M059J (cell line): ENCODE measurements at places on chromosomes 3 and 15. TPM values are rescaled to one million over a fixed set of nuclear protein-coding genes. Genes with fewer than 3 reads are reported as not detected.

- peak; percentile 87 for DNase-seq
These were observed 73.8 kb downstream of the IQSEC1 start for GRCh38 chr3:12999147-13000140.

- DNase-seq, result peak; percentile 32
These were observed 94.6 kb downstream of the CYP19A1 start for GRCh38 chr15:51243774-51244173.

GRCh38 chr15:41855261-41855961 is 16.8 kb downstream of the PLA2G4B start:
- no peak for DNase-seq

GRCh38 chr3:37833302-37834186 is 28.1 kb upstream of the CTDSPL start:
- DNase-seq, result no peak

GRCh38 chr15:36499412-36500389 is 79.7 kb upstream of the CDIN1 start:
- peak; percentile 60 for DNase-seq

DNA sequence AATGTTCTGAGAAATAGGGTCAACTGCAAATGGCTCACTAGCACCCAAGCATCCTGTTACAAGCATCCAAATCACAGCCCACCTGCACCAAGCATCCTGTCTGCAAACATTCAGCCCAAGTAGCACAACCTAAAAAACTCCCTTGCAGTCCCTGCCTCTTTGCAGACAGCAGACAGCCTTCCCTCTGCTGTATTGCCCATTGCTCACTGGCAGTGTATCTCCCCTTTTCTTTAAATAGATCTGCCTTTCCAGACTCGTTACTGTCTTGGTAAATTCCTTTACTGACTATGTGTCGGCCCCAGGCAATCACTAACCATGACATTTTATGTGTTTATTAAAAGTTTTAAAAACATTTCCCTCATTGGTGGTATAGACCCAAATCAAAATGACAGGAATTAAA is 155.4 kb downstream of the ADAMTSL3 start:
- no peak for DNase-seq

- DNase-seq, result no peak
These were observed 9.8 kb downstream of the PGPEP1L start for GRCh38 chr15:98997755-98998154.

DNA sequence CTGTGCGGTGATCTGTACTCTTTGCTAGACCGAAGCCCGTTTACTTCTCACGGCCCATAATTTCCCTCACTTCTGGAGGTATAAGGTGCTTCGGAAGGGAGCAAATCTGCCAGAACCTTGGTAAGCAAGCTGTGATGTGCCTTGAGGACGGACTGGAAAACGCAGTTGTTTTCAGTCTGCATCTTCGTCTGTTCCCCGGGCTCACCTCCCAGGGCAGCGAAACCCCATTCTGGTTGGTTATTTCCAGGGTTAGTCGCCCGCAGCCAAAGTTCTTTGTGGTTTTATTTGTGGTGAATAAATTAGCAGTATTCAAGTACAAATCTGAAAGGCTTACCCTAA is 401 bp downstream of the RAMAC start:
- no peak for DNase-seq

DNA sequence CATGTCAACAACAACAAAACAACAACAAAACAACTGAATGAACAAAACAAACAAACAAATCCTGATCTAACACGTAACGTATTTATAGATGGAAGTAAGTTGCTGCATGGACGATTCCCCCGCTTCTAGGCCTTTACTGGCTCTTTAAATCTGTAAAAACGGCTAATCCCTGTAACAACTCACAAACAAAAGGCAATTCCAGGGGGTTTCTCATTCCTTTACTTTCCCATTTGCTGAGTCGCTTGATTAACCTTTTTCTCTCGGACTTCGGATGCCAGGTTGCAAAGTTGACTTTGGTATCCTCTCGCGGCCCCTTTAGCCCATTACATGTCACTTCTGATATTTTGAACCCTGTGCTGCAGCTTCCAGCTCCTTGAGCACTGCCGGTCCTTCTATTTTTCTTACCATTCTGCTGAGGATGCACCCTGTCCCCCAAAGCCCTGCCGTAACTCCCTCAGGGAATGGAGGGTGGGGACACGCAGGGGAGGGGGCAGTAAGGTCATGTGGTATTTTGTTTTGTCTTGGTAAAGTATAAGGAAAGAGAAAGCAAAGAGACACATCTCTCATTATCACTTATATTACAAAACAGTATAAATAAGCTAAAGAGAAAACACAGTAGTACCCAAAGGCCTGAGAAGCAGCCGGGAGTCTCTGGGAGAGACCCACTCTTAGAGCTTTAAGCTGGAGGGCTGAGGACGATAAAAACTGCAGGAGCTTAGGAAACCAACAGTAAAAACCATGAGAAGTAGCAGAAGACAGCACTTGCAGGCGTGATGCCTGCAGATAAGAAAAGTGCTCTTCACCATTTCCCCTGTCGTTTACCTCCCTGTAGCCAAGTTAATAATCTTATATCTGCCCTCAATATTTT is 457.8 kb upstream of the ZNF717 start:
- no peak for DNase-seq

DNA sequence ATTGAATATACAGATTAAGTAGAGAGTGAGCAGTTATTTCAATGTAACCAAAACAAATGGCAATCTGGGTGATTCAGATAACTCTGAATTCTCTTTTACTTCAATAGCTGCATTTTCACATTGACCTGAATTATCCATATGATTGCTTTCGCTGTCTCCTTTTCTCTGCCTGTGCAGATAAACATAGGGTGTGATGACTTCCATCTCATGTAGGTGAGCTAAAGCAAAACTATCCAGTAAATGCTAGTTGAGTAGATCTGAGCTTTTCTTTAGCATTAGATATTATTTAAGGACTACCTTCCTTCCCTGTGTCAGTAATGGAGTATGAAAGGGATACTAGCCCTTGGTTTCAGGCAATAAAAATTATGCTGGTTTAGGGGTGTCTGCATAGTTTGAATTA is 288.6 kb downstream of the OXSM start:
- no peak for DNase-seq

- no peak for DNase-seq
These were observed 460.4 kb upstream of the NAALADL2 start for GRCh38 chr3:174398761-174399160.

DNA sequence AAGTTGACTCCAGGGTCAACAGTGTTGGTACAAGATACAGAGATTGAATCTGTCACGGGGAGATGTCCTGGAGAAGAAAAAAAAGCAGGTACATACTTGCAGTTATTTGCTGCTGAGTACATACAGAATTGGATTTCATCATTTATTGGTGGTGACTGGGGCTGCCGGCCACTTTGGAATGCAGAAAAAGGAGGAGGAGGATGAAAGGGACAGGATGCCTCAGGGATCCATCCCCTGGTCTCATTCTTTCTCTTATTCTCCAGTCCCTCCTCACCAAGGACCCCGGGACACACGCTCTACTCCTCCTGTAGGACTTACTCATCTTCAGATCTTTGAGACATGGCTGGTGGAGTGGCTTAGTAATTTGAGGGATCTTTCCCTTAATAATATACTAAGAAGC is 30.0 kb upstream of the MEIS2 start:
- no peak for DNase-seq

GRCh38 chr3:189001559-189001958 is 170.2 kb upstream of the TPRG1 start:
- DNase-seq, result peak; percentile 94

DNA sequence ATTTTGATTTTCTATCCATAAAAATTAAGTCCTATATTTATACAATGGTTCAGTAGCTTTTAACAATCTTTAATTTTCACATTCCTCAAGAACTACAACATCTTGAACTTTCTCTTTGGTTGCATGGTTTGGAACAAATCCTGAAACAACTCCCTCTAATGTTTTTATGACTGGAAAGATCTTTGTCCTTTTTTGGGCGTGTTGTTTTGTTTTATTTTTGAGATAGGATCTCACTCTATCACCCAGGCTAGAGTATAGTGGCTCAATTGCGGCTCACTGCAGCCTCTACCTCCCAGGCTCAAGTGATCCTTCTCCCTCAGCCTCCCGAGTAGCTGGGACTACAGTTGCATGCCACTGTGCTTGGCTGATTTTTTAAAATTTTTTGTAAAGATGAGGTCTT is 4.0 kb downstream of the STX19 start:
- peak; percentile 5 for DNase-seq

- no peak for DNase-seq
These were observed 7.1 kb upstream of the AP3S2 start for GRCh38 chr15:89900849-89901248.

GRCh38 chr15:68666120-68666811 is 87.5 kb downstream of the CORO2B start:
- no peak for DNase-seq

- DNase-seq, result no peak
These were observed 57.8 kb downstream of the MEGF11 start for GRCh38 chr15:66195621-66196230.

- DNase-seq, result no peak
These were observed 202.5 kb downstream of the ROBO2 start for GRCh38 chr3:77242371-77242770.

GRCh38 chr15:63600001-63600615 is 2.9 kb downstream of the FBXL22 start:
- DNase-seq, result no peak

- no peak for DNase-seq
These were observed 1.3 kb downstream of the DNAH1 start for GRCh38 chr3:52317208-52318000.

DNA sequence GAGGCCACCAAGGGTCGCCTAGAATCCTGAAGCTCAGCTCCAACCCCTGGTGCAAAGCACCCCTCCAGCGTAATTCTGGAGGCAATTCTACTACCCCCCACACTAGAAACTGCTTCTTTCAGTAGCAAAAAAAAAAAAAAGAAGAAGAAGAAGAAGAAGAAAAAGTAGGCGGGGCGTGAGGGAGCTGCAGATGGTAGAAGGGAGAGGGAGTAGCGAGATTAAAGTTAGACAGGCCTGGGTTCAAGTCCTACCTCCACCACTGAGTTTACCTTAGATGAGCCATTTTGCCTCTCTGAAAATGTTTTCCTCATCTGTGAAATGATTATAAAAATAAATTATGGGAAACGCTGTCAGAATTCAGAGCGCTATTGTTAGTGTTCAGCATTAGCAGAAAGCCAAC is 913 bp downstream of the FAM174B start:
- DNase-seq, result no peak

DNA sequence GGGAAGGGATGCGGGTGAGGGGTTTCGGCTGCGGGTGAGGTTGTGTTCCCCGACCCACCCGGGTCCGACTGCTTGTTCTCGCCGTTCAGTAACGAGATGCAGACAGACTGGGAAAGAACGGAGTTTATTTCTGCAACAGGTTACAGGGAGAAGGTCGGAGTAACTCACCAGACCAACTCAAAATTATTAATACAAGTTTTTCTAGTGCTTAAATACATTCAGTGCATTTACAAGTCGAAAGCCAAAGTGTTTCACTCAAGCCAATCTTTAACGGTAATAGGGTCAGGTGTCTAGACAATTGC is 492 bp upstream of the HIGD1A start:
- no peak for DNase-seq

- DNase-seq, result no peak
These were observed 11.1 kb downstream of the RAP2B start for GRCh38 chr3:153172796-153173757.

DNA sequence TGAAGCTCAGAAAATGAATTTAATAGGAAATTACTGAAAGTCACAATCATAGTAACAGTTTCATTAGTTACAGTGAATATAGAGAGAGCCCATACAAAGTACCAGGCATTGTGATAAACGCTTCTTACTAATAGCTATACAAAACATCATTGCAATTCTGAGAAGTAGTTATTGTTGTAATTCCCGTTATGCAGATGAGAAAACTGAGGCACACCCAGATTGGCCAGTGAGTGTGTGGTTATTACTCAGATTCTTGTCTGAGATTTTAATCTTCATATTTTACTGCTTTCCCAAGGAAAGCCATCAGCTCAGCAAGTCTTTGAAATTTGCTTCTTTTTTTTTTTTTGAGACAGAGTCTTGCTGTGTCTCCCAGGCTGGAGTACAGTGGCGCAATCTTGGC is 14.3 kb downstream of the FLNB start:
- no peak for DNase-seq

DNA sequence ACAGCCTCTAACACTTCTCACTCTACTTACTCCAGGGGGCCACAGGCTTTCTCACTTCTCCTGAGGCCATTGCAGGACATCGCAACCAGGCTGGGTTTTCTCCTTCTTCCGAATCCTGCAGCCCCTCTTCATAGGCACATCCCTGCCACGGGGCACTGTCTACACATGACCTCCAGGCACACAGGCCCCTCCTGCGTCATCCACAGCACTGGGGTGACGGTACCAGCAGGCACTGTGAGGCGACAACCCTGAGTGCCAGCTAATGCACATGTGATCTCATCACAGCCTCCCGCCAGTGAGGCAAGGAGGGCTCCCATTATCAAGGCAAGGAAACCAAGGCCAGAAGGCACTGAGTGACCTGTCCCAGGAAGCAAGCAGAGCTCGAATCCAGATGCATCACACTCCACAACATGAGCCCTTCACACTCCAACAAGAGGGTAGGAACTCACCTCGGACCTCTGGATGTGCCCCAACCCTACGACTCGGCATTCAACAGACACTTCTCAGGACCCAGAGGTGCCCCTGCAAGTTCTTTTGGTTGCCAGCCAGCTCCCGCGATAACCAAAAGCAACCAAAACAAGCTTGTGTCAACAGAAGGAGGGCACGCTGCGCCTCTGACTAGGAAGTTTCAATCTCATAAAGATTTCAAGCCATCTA is 16.7 kb downstream of the FAM174B start:
- DNase-seq, result peak; percentile 40

GRCh38 chr3:130627882-130628281 is 110.9 kb downstream of the COL6A6 start:
- DNase-seq, result no peak

DNA sequence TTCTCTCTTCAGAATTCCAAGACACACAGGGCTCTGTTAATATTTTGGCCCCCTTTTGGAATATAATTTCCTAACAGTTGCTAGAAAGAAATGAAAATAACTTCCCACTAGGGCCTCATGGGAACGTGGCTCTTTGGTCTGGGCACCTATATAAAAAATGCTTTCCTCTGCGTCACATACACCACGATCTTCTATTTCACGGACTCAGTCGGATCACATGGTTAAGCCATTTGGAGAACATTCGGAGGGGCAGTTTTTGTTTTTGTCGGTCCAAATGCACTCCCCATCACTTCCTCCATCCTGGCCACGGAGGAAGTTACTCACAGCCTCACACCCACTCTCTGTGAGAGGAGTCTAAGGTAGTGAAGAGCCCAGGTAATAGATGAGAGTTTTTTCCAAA is 21.0 kb downstream of the TMEM44 start:
- DNase-seq, result no peak

GRCh38 chr3:52831500-52832301 is 1.2 kb upstream of the ITIH4 start:
- DNase-seq, result peak; percentile 89

NRG4 gene
- not detected in 2 replicates for total RNA-seq

CD96 gene
- 0.05 and 0.22 TPM in 2 replicates for total RNA-seq

C15orf61 gene
- 2.9 and 4.1 TPM in 2 replicates for total RNA-seq

TTC23 gene
- 34.5 and 36.4 TPM in 2 replicates for total RNA-seq

PARP15 gene
- 0.20 TPM in 1 of 2 replicates, not detected in the other for total RNA-seq

TMEM108 gene
- total RNA-seq, result 0.69 and 1.7 TPM in 2 replicates

GLDN gene
- total RNA-seq, result 0.74 and 1.6 TPM in 2 replicates

CCR5 gene
- total RNA-seq, result not detected in 2 replicates

PAQR5 gene
- 1.3 and 3.5 TPM in 2 replicates for total RNA-seq

PGBD4 gene
- 0.10 and 0.74 TPM in 2 replicates for total RNA-seq

PRSS50 gene
- total RNA-seq, result not detected in 2 replicates

SPG11 gene
- 22.4 and 43.2 TPM in 2 replicates for total RNA-seq

ANKRD63 gene
- not detected in 2 replicates for total RNA-seq

CAMP gene
- total RNA-seq, result not detected in 2 replicates
